Stimulated activated CD4-positive, alpha-beta T cell treated with anti-CD3 and anti-CD28 coated beads, TNF-alpha, amount 100 ng/mL, for 48 hours (primary cell): ENCODE measurements at places on chromosomes 1 and 21.

- no peak for DNase-seq
These were observed 66.8 kb downstream of the SLC16A1 start for GRCh38 chr1:112889052-112889768.

DNA sequence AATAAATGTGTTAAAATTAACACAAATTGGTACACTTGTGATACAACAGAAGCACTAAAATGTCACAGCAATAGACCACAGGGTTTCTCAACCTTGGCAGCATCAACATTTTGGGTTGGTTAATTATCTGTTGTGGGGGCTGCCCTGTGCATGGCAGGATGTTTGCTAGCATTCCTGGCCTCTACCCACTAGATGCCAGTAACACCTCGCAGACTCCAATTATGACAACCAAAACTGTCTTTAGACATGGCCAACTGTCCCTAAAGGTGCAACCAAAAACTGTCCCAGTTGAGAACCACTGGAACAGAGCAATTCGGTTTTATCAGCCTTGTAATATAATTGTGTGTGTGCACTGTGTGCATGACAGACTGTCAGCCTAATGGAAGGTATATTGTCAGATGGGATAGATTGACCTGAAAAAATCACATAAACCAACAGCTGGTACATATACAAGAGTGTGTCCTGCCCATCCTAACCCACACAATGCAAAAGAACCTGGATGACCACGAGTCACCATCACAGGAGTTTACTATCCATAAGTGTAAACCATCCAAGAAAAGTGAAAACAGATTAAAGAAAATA, 13.5 kb upstream of the ERG start:
- DNase-seq, result no peak

GRCh38 chr21:41269535-41269934, 47.1 kb upstream of the FAM3B start:
- no peak for DNase-seq

DNA sequence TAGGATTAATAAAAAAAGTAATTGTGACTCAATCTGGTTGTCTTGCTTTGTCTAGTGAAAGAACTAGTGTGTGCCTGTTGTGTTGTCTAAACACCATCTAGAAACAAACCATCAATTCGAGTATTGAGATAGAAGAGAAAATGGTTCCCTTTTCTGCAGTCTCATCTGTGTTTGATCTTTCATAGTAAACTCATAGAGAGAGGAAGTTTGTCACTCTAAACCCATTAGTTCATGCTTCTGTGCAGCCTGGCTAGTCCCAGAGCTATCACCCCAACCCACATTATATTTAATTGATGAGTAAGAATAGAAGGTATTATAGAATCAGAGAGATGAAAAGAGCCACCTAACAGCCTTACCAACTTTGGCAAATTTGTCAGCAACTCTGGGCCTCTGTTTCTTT, 99.5 kb downstream of the TGFB2 start:
- no peak for DNase-seq

DNA sequence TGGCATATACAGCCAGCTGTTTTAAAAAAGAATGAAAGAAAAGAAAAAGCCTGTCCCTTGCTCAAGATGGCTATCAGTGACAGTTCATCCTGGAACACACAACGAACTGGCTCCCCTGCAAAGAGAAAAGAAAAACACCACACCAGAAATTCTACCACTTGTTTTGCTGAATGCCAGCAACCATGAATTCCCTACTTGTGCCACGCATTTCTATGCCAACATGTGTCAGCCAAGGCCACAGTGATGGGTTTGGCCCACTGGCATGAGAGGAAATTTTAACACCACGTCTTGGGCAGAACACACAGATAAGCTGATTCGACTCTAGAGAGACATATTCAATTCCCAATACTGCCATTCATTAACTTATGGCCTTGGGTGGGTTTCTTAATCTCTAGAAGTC, 64.0 kb downstream of the CAPZB start:
- no peak for DNase-seq

GRCh38 chr1:184023171-184023570, 14.4 kb downstream of the COLGALT2 start:
- DNase-seq, result no peak
